AG08395 (cell line): ENCODE measurements at places on chromosomes 3 and 15.
A peak's percentile ranks its signal among the peaks of the same experiment; 100 is the strongest.

DNA sequence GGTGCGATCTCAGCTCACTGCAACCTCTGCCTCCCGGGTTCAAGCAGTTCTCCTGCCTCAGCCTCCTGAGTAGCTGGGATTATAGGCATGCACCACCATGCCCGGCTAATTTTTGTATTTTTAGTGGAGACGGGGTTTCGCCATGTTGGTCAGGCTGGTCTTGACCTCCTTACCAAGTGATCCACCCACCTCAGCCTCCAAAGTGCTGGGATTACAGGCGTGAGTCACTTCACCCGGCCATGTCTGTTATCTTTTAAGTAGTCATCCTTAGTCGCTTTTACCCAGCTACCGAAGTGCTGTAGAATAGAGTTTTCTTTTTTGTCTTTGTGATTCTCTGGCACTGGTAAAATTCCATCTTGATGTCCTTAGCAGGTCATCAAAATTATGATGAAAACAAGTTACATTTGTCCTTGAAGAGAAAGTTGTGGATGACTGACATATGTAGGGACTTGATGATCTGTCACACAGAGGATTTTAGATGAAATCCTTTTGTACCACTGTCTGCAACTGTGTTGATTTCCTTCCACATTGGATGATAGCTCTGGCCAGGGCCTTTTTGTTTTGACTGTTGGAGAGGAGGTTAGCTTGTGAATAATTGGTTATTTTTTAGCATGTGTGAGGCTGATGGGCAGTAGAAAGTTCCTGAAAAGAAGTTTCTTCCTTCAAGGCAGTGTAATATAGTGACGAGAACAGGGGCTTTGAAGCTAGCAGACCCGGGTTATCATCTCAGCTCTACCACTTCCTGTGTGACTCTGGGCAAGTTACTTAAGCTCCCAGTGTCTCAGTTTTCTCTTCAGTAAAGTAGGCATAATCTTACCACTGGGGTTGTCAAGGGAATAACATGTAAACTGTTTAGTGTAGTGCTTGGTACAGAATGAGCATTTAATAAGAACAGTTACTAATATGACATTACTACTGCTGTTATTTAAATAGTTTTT, 18.8 kb downstream of the ATG7 start:
- no peak for DNase-seq

GRCh38 chr15:100457201-100457600, 71.5 kb downstream of the CERS3 start:
- DNase-seq = no peak

DNA sequence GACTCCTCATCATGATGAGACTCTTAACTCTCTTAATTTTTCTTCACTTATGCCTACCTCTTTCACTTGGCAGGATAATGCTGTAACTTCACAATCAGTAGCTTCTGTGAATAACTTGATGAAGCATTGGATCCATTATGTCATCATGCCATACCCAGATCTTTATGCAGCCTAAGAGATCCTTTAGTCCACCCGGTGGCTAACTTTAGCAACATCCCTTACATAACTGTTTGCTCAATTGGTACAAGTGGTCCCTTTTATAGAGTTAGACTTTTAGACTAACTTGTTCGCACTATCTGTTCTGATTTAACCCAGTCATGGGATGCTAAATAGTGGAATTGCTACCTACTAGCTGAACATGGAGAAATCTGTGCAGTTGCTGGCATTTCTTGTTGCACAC, 184.5 kb downstream of the USP13 start:
- no peak for DNase-seq

DNA sequence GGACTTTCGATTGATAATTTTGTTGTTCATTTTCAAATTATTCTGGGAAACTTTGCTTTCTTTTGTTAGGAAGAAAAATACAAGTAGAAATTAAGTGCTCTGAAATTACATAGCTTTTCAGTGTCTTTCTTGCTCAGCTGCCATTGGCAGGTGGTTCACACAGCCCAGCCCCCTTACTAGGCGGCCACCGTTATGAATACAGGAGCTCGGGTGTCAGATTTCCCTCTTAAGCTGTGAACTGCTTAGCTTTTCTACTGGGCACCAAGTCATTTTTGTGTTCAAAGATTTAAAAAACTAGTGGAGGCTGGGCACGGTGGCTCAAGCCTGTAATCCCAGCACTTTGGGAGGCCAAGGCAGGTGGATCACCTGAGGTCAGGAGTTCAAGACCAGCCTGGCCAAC, 55.2 kb downstream of the HMG20A start:
- no peak for DNase-seq

DNA sequence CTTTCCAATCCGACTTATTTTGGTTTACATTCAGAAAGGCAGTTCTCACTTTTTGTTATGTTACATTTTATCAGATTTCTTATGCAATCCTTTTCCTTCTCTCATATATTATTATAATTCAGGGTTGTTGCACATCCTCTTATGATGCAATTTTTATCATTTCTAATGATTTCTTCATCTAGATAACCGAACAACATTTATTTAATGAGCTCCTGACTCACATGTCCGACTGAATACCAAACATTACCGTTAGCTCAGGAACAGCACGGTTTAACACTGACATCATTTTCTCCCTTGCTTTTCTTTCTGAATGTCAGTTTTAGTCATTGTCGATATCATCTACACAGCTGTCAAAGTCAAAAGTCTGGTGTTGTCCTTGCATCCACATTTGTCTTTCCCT, 199.2 kb downstream of the BCHE start:
- DNase-seq = no peak

GRCh38 chr3:71050538-71051258, 532.8 kb downstream of the FOXP1 start:
- peak; percentile 41 for DNase-seq

- peak; percentile 14 for DNase-seq
Measured at GRCh38 chr3:153210146-153210545, 48.1 kb downstream of the RAP2B start.

GRCh38 chr3:97138914-97139541, 324.6 kb downstream of the EPHA6 start:
- no peak for DNase-seq
